HFFc6 (cell line): ENCODE measurements at places on chromosomes 3 and 15. TPM values are rescaled to one million over a fixed set of nuclear protein-coding genes. Genes with fewer than 3 reads are reported as not detected.

The DHX30 gene
- total RNA-seq = 53.3 to 66.1 TPM (median 59.0 TPM) in 3 replicates

The MNS1 gene
- 1.1 and 2.1 TPM in 2 replicates for total RNA-seq

The MRPL47 gene
- total RNA-seq = 47.7 to 57.7 TPM (median 56.0 TPM) in 3 replicates

The IGSF11 gene
- not detected in 3 replicates for total RNA-seq

The GPR176 gene
- total RNA-seq = 151 and 171 TPM in 2 replicates

The CRYGS gene
- 0.50 and 0.68 TPM in 2 replicates for total RNA-seq

The EHD4 gene
- total RNA-seq = 14.7 to 21.8 TPM (median 18.6 TPM) in 3 replicates
